Smooth muscle cell of the brain vasculature (primary cell): ENCODE measurements at places on chromosomes 2 and 18.

GRCh38 chr2:29495536-29496060 lies 380.4 kb downstream of the CLIP4 start:
- DNase-seq: no peak

- DNase-seq: no peak
Observed at GRCh38 chr2:15579641-15580040, 12.0 kb upstream of the DDX1 start.

- DNase-seq: no peak
Observed at GRCh38 chr2:1499033-1499795, 86.0 kb downstream of the TPO start.

DNA sequence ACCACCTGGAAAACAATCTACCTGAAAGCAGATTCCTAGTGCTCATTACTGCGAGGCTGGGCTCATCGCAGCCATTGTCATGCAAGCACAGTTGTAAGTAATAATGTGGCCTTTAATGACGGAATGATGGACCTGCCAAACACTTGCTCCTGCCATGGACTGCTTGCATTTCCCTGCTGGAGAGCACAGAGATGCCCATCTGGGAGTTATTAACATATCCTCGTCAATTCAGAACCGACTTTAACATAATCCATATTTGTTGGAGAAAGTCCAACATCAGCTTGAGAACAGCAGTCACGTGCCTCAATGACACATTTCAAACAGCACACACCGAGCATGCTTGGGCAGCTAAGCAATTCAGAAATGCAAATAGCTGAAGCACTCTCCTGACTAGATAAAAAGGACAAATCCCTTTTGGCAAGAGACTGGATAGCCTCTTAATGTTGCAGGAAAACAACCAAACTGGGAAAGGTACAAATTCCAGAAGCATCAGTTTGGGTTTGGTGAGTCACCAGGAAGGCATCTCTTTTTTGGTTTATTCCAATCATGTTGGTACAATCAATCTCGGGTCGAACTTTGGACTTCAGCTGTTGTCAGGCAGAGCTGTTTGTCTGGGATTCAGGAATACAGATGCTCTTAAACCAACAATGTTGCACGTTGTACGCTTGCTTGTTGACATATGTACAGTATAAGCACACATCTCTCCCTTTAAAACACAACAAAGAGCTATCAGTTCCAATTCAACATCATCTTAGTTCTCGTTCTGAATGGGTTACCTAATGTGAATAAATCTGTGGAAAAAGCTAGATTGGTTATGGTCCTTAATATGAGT lies 395.8 kb downstream of the LNPK start:
- DNase-seq: no peak

- DNase-seq: no peak
Observed at GRCh38 chr2:102172745-102173144, 14.1 kb upstream of the IL1RL2 start.
